Activated CD4-positive, alpha-beta T cell treated with anti-CD3 and anti-CD28 coated beads, Interleukin-2, amount 10 ng/mL, durations not matched to agents 24 days and 14 days (primary cell): ENCODE measurements at places on chromosomes 16 and 17.
A peak's percentile ranks its signal among the peaks of the same experiment; 100 is the strongest.

DNA sequence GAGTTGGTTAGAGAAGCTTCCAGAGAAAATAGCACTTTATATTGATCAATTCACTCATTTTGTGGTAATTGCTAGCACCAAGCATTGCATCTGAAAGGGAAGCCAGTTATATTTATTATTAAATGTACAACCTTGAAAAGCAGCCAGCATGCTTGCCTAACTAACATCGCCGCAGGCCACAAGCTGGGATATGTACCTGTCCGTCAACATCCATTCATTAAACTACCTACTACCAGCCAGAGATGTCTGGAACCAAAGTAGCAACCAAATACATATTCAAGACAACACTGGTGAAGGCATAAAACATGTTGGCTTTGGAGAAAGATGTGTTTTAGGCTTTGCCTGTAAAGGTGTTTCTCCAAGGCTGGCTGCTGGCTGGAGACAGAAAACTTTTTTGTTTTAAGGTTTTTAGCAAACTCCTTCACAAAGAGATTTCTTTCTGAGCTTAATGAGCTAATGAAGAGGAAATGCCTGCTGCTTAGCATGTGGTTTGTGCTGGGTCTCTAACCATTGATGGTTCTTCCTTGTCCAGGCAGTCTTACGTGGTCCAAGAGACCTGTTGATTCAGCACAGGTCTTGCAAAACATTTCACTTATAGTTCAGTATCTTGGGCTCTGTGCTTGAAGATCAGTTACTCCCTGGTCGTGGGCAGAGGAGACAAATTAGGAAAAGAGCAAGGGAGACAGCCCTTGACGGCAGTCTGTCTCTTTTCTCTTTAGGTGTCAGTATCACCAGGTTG, 3.1 kb downstream of the ITPRIPL2 start:
- peak; percentile 58 for DNase-seq

DNA sequence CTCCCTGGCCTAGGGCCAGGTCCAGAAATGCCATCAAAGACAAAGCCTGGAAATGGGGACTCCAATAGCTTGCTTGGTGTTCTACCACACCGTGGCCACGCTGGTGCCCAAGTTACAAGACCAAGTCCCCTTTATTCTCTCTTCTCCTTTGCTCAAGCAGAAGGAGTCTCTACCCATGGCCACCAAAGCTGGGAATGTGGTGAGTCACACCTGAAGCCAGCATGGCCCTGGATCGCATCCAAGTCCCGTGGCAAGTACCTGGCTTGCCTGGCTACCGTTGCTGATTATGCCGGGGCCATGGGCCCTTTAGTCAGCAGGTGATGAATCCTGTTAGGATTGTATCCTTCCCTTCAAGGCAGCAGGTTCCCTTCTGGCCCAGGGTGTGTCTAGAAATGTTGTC, 260.0 kb downstream of the HAPSTR1 start:
- DNase-seq, result no peak

- DNase-seq, result no peak
Measured at GRCh38 chr17:48568499-48569239, 9.5 kb downstream of the HOXB4 start.

DNA sequence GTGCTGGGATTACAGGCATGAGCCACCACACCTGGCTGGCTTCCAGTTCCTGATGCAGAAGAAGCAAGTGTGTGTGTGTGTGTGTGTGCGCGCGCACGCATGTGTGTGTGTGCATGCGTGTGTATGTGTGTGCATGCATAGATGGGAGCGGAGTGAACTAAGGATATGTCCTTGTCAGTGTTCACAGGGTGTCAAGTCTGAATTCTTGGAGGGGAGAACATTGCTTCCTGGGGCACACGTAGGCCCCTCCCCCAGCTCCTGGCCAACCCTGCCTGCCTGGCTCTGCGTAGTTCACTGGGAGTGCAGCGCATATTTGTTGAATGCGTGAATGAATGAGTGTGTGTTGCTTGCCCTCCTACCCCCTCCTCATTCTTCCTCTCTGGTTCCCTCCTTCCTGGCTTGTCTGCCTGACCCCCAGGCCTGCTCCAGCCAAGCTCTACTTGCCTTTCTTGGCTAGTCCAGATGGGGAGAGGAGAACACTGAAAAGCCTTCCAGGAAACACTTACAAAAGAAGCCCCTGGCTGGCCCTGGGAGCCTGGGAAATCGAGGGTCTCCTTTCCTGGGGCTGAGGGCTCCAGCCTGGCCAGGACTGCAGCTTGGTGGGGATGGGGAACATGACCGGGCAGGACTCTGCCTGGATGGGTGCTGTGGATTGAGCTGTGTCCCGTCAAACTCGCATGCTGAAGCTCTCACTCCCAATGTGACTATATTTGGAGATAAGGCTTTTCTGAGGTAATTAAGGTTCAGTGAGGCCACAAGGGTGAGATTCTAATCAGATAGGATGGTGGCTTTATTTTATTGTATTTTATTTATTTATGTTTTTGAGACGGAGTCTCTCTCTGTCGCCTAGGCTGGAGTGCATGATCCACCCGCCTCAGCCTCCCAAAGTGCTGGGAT, 27.9 kb downstream of the IGFBP4 start:
- no peak for DNase-seq

DNA sequence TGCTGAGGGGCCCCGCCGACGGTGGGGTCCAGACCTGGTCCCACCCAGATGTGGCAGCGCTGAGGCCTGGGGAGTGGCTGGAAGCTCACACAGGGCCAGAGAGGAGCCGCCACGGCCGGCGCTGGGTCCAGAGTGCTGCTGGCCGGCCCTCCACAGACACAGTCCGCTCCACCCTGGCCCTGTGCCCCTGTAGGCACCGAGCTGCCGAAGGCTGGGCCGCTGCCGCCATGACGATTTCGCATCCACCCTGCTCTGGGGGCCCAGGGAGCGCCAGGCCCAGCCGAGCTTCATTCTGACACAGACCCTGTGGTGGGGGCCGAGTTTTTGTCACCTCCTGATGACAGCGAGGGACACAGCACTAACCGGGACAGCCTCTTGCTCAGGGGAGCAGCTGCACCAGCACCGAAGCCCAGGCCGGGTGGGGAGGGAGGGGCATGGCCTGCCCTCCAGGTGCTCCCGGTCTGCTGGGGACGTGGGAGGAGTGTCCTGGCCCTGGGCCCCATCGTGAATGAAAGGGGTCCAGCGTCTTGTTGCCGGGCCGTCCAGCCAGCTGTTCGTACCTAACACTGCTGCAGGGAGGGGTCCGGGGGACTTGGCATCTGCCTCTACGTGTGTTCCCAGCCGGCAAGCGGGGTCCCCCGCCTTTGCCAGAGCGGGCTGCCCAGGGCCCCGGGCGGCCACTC, 27.1 kb upstream of the SSTR5 start:
- DNase-seq, result no peak

DNA sequence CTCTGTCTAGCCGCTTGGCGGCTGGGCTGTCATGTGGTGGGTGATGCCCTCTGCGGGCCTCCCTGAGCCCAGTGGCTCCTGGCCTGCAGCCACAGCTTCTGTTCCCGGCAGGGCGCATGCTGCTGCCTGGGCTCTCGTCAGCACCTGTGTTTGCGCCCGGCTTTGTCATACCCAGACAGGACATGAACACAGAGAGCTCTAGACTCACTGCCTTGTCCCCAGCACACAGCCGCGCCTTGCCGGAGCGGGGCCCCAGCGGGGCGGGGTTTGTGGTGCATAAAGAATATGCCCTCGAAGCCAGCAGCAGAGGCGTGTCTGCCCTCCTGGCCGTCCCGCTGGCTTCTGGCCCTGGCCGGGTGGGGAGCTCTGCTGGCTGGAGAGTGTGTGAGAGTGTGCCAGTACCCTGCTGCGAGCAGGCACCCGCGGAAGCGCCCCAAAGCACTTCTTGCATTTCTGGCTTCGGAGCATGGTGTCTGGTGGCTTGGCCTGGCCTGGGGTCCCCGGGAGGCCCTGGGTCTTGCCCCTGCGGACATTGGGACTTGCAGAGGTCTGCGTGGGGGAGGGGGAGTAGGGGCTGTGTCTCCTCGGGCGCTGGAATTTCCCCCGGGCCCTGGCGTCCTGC, 14.4 kb downstream of the ASPSCR1 start:
- no peak for DNase-seq

- no peak for DNase-seq
Measured at GRCh38 chr16:9081158-9081557, 10.3 kb upstream of the HAPSTR1 start.

DNA sequence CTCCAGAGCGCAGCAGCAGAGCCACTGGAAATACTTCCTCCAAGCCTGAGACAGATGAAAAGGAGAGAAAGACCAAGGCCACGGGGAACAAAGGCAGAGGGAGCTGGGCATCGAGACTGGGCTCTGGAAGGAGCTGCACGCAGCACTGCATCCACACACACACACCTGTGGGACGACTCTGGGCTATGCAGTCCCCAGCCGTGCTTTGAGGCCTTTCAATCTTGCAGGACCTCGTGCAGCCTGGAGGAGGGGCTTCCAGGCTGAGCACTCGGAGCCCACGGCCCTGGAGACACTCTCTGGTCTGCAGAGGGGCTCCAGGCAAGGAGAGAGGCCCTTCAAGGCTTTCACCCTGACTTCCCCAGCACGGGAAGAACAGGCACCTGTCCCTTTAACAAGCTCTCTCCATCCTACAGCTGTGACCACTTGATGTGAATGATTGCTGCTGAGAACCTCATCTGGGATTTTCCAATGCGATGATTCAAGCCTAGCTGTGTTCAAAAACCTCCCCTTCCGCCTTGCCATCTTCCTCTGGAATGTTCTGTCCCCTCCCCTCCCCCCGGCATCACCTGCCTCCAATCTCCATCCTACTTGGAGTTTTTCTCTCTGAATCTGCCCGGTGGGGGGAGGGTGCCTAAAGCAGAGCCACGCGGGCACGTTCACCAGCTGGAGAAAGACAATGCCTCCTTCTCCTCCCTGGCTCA, 37.5 kb downstream of the RBFOX3 start:
- no peak for DNase-seq

GRCh38 chr16:29812754-29813643, 1.0 kb downstream of the PRRT2 start:
- no peak for DNase-seq

DNA sequence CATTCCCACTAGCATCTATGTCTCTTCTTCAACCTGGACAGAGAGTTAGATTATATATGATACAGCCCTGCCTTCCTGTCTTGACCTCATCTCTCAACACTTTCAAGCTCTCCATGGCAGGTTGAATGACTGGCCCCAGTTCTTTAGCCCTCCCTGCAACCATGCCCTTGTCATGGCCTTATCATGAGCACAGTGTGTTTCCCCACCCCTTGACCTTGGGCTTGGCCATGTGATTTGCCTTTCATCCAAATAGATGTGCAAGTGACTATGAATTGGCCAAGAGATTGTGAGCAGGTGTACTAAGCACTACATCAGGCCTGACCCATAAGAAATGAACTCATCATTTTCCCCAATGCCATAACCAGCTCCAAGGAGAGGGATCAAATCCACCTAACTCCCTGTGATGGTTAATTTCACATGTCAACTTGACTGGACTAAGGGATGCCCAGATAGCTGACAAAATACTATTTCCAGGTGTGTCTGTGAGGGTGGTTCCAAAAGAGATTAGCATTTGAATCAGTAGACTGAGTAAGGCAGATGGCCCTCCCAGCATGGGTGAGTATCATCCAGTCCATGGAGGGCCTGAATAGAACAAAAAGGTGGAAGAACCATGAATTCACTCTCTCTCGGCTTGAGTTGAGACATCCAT, 97.4 kb downstream of the SLC39A11 start:
- no peak for DNase-seq

- DNase-seq, result no peak
Measured at GRCh38 chr17:42700586-42701289, 18.4 kb downstream of the CNTNAP1 start.

DNA sequence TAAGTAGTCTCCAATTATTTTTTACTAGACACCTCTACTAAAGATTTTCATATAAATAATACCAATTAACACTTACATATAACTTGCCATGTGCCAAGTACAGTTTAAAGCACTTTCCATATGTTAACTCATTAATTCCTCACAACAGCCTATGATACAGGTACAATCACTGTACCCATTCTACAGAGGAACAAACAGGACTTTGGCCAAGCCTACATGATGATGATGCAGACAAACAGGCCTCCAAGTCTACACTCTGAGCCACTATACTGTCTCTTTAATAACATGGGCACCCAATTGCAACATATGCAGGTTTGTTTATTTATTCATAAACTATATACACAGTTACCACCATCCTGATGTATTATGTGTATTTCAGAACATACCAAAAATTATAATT, 46.0 kb downstream of the TOX3 start:
- DNase-seq, result no peak

DNA sequence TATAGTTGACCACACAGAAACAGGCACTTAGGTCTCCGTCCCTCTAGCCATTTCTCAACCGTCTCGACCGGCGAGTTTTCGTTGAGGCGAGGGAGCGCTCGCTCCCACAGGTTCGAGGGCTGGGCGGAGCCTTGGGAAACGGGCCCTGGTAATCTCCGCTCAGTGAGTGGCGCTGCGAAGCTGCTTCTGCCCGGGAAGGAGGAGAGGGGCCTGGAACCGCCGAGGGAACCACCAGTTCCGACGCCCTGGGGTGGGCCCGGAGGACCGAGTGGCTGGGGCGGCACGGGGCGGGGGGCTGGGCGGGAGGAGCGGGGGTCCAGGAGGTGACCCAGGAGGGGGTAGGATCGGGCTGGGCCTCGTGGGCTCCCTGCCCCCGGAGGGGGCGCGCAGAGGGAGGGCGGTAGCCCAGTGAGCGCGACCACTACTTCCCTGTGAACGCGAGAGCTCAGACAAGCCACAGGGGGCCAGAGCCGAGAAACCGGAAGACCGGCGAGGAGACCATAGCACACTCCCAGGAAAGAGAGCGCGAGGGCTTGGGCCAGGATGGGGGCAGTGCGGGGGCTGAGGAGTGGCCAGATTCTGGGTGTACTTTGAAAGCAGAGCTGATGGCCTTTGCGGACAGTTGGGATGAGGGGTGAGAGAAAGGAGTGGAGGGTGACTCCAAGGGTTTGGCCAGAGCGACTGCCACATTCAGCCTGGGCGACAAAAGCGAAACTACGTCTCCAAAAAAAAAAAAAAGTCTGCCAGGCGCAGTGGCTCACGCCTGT, 29.9 kb upstream of the ARL4D start:
- DNase-seq, result peak; percentile 90

- no peak for DNase-seq
Measured at GRCh38 chr17:42853968-42854790, 3.2 kb downstream of the AOC3 start.
